Stomach (tissue), 19 donors: ENCODE measurements at places on chromosomes 3 and 15. TPM values are rescaled to one million over a fixed set of nuclear protein-coding genes. Genes with fewer than 3 reads are reported as not detected.

CCR8 gene
- not detected for total RNA-seq

C2CD4A gene
- total RNA-seq, result not detected

PP2D1 gene
- total RNA-seq, result not detected

MUSTN1 gene
- total RNA-seq, result not detected

LOXL1 gene
- total RNA-seq, result 36.8 TPM

RBPMS2 gene
- total RNA-seq, result 8.7 TPM

ZDHHC19 gene
- not detected for total RNA-seq

CCR9 gene
- total RNA-seq, result 1.1 TPM

CHDH gene
- 13.4 TPM for total RNA-seq

CFAP92 gene
- total RNA-seq, result 1.8 TPM

NANOGP8 gene
- not detected for total RNA-seq

MASP1 gene
- 0.58 TPM for total RNA-seq

RAB5A gene
- total RNA-seq, result 47.1 TPM

MOBP gene
- not detected for total RNA-seq

FGF7 gene
- 33.9 TPM for total RNA-seq

ATP13A5 gene
- not detected for total RNA-seq

ZNF502 gene
- 1.3 TPM for total RNA-seq

RYR3 gene
- total RNA-seq, result 13.6 TPM

SSUH2 gene
- total RNA-seq, result not detected
